ENCODE measurements at places on chromosomes 2 and 18. TPM values are rescaled to one million over a fixed set of nuclear protein-coding genes. Genes with fewer than 3 reads are reported as not detected.

DNA sequence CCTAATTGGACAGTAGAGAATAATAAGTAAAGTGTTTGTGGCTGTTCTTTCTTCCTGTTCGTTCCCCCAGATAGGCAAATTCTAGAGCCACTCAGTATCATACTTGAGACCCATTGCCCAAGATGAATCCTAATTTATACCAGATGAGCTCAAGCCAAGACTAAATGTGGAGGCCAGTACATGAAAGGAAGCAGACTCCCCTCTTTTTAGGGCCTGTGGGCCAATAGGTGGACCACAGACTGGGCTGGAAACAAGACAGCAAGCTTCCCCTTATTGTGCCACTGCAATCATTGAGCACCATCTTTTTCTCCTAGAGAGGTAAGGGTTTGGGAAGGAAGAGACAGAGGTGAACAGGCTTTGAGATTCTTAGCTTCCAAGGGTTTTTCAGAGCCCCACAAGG, 141.9 kb downstream of the MGAT5 start:
- no peak for ATAC-seq

RGPD3 gene
- total RNA-seq: 0.77 TPM

DNA sequence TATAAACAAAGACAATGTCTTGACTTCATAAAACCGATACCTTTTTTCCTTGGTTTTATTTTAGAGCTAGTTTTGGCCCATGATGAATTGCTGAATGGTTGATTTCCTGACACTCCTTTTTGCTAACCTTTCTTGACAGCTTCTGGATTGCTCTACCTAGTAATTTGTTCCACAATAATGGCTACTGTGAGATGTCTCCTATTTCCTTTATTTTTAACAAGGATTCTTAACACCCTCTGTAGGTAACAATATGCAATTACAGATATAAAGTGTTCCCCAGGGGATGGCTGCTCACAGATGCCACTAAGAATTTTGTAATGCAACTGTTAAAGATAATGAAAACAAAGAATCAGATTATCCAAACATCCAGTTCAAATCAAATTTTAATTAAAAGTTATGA, 100.8 kb upstream of the ATP5MC3 start:
- no peak for ATAC-seq

NPAS2 gene
- total RNA-seq: 46.5 TPM

DNA sequence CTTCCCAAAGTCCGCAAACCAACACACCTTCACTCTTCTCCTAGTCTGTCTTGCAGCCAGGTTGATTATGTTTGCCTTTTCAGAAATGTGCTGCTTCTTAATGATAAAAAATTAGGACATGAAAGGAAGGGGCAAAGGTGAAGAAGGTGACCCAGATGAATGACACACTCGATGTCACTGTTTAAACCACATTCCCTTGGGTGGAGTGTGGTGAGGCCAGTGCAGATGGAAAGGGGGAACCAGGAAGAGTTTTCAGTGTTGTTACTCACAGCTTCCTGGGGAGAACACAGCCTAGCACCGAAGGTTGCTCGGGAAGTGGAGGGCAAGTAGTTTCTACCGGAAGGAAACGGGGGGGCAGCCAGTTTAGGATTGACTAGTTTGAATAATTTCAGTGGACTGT, 57.2 kb upstream of the BOD1L2 start:
- ATAC-seq: no peak

GRCh38 chr2:197952540-197953202, 148.3 kb downstream of the PLCL1 start:
- ATAC-seq: no peak

- peak; percentile 65 for ATAC-seq
Observed at GRCh38 chr2:230758566-230759480, 46.2 kb downstream of the CAB39 start.

GRCh38 chr2:152127628-152128027, 28.8 kb upstream of the CACNB4 start:
- no peak for ATAC-seq

GRCh38 chr2:100964222-100964621, 37.9 kb upstream of the RPL31 start:
- no peak for ATAC-seq

DSC2 gene
- total RNA-seq: 4.0 TPM

POU3F3 gene
- total RNA-seq: 25.6 TPM

GRCh38 chr2:75810611-75811330, 100.1 kb upstream of the GCFC2 start:
- ATAC-seq: no peak

DNA sequence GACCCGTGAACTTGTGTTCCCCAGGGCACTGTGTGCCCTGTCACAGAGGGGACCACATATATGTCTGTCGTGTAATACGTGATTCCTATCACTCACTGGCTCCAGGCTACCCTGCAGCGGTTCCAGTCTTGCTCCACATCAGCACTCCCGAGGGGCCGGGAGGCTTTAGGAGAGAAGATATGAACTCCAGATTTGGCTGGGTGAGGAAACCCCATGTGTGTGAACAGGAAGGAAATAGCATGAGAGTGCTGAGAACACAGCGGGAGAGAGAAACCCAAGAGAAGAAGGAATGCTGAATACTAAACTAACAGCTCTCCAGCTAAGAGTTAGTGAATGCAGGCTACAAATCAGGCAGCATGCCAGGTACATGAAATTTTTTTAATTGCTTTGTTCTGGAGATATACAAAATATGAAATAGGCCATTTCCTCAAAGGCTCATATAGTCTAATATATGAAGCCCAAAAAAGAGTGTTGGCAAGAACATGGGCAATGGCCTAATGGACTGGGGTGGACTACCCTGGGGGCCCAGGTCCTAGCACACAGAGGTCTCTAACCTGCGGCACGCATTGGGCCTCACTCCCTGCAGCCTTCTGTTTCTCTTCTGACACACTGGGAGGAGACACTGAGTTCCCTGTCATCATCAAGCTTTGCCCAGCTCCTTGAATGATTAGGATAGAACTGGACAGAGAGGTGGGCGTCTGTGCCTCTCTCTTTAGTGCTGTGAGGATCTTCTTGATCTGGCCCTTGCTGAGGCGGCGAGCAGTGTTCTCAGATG, 372.8 kb upstream of the RAB6C start:
- no peak for ATAC-seq

DNA sequence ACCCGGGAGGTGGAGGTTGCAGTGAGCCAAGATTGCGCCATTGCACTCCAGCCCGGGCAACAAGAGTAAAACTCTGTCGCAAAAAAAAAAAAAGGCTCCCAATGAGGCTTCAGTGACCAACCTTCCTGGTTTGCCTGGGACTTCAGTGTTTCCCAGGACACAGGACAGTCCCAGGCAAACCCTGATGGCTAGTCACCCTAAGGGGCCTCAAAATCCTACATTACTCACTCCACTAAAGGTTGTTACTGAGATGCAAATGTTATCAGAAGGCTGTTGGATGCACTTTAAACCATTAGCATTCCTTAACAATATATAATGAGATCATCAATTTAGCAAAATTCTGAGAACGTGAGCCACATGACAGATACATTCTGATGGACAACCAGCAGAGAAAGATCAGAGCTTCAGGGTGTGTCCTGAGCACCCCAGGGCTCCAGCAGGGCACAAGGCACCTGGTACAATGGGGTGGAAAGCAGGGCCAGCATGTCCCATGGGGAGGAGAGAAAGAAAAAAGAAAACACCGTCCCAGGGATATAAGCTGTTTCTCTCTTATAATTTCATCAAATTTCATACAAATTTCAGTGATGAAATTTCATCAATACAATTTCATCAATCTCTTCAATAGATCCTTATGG, 118.1 kb upstream of the ARL5A start:
- ATAC-seq: no peak

PID1 gene
- total RNA-seq: 34.4 TPM

DNA sequence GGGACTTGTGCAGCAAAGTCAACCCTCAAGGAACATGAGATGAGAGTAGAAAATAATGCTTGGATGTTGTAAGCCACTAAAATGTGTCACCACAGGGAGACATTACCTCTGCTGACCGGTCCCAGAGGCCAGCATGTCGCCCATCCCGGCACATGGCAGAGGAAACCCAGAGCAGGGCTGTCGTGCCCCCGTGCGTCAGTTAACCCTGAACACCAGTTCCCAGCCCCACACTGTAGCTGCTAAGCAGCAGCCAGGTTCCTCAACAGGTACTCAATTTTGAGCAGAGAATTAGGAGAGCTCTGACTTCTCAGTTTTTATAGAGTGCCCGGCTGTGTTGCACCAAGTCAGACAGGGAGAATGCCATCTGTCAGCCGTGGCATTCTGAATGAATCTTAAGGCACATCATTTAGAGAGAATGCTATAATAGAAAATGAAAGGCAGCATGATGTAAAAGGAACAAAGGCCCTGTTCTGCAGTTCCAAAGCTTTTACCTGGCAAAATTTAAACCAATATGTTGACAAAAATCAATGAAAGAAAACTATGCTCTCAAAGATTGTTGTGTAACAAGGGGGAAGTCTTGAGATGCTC, 307.9 kb downstream of the METTL4 start:
- ATAC-seq: no peak
